ENCODE measurements at places on chromosomes 13 and 19.

- no peak for DNase-seq
Observed at GRCh38 chr13:42804244-42804874, 23.0 kb downstream of the FAM216B start.

DNA sequence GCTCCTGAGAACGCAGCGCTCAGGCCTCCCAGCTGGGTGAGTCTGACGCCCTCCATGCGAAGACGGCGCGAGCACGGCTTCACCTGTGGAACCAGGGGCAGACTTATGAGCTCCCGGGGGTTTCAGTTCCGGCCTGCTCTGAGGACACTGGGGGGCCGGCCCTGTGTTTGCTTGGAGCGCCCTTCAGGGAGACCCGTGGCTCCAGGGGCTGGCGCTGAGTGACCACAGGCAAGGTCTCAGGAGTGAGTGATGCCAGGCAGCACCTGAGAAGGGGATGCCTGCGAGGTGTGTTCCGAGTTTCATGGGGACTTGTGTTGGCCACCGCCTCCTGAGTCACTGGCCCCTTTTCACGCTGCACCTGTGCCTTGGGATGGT, 4.5 kb downstream of the MCF2L start:
- no peak for DNase-seq

DNA sequence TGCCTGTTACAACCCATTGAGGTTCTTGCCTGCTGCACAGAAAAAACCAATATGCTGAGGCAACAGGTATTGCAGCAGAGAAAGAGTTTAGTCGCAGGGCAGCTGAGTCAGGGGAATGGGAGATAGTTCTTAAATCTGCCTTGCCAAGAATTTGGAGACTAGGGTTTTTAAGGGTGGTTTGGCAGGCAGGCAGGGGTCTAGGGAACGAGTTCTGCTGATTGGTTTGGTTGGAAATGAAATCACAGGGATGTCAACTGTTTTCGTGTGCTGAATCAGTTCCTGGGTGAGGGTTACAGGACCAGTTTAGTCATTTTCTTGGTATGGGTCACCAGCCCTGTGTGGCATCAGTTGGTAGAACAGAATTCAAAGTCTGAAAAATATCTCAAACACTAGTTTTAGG, 36.6 kb downstream of the PDS5B start:
- no peak for DNase-seq

DNA sequence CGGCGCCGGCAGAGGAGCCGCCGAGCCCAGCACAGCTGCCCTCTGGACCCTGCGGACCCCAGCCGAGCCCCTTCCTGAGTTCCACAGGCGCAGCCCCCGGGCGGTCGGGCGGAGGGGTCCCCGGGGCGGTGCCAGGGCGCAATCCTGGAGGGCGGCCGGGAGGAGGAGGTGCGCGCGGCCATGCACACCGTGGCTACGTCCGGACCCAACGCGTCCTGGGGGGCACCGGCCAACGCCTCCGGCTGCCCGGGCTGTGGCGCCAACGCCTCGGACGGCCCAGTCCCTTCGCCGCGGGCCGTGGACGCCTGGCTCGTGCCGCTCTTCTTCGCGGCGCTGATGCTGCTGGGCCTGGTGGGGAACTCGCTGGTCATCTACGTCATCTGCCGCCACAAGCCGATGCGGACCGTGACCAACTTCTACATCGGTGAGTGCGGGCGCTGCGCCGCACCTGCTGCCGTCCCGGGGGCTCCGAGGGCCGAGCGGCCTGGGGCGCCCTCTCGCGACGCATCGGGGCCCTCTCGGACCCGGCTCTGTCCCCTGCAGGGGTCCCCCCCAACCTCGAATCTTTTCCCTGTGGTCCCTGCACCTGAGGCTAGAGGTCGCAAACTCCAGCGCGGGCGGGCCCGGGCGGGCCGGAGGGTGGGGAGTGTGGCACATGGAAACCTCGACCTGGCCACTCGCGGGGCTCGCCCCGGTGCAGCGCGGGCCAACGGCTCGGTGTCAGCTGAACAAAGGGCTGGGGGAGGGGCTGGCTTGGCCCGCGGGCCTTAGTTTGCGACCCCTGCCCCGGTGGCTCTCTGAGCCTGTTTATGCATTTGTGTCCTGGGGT, at the start of gene KISS1R:
Gene KISS1R (plus strand): TSS at position 11 of the 829 bp plus-strand sequence. CDS start 170 bp downstream, at position 181.
- peak; percentile 37 for DNase-seq

GRCh38 chr19:13036366-13036976, 41.2 kb downstream of the NFIX start:
- DNase-seq = peak; percentile 92
